ENCODE measurements at places on chromosomes 7 and 10.

DNA sequence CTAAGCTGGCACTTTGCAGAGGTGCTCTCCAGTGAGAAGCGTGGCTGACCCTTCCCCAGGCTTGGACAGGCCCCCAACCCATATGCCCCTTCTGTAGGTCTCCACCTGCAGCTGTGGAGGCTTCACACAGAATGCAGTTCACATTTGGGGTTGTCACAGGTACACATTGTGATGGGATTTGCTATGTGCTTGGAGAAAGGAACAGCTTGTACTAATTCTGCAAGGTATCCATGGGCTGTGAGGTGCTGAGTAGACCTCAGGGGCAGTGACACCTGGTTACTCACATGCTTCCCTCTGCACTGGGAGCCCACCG is 188.9 kb downstream of the CXCL12 start:
- DNase-seq = no peak

DNA sequence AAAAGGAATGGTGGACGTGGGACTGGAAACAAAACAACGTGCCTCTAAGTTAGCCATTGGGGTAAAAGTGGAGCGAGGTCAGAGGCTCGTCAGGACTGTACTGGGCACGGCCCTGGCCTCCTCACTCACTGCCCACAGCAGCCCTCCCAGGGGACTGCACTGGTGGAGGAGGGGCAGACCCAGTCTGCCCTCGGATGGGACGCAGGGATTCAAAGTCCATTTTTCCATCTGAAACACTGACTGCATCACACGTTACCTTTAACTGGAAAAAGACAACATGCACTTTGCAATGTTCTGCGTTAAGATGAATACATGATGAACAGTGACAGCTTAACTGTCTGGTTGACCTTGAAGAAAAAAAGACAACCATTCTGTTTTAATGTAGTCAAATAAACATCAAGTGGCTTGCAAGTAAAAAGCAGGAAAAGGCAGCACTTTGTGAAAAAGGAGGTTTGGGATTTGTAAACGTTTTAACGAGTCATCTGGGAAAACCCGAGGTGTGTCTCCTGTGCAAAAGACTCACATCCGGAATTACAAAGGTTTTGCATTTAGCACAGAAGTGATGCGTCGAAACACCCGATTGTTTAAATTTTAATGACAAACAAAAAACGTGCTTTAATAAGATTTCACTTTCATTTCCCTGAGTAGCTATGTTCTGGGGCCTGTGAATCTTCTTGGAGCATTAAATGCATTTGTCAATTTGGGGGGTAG is 18.8 kb downstream of the KLF6 start:
- DNase-seq = no peak

- no peak for DNase-seq
Measured at GRCh38 chr7:55086413-55087201, 67.8 kb downstream of the EGFR start.

DNA sequence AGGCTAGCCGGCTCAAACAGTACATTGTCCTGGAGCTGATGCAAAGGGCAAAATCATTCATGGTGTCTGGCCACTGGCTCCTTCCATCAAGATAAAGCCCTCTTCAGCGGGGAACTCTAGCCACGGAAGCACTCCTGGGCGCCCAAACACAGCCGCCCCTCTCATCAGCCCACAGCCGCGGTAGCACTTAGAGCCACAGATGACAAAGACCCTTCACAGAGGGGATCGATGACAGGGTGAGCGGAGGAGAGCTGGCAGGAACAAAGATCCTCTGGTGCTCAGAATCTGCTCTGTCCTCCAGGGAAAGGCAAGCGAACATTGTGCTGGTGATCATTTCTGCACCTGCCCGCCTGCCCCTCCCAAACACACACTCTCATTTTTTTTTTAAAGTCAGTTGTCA is 222.2 kb upstream of the NRP1 start:
- no peak for DNase-seq

DNA sequence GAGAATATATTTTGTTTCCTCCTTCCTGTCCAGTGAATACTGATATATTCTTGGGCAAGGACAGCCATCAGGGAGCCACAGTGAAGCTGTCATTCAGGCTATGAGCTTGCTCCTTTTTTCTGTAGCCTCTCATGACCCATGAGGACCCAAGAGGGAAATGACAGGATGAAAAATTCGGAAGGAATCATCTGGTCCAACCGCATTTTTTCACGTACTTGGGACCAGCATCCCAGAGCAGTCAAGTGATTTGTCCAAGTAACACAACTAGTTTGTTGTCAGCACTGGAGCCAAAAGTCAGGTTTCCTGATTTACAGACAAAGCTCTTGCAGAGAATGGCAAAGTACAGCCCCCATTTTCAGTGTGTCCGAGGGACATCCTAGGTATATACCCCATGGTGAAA is 47.2 kb upstream of the AGBL3 start:
- no peak for DNase-seq

DNA sequence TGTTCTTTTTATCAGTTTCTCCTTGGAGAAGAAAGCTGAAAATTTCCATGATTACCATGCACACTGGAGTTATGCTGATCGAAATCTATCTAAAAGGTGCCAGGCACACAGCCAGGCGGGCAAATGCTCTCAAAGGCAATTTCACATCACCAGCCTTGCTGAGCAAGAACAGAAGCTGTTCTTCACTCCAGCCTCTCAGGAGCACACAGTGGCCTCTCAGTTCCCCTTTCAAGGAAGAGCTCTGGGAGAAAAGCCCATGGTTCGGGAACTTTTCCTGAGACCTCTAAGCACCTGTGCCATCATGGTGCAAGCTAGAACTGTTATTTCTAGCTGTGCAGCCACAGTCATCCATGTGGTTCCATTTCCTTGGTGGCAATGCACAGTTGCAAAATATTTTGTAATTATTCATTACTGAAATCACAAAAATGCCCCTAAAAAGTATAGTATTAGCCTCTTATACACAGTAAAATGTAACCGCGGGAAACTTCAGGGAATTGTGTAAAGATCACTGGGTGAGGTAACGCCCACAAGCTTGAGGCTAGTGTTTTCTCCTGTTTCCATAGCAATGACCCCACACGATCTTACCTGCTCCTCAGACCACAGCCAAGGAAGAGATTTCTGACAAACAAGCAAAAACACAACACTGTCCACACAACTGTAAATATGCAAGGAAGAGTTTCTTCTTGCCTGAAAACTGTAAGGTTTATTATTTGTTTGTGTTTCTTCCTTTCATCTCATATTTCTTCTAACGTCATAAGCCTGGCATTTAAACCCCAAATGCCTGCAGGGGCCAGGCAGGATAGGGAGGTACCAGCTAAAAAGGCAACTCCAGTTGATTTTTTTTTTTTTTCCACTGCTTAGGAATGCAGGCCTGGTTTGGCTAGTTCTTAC is 121.2 kb downstream of the FAM107B start:
- no peak for DNase-seq

All from activated CD8-positive, alpha-beta memory T cell treated with anti-CD3 and anti-CD28 coated beads for 4 hours (primary cell).